Fibroblast of lung (primary cell): ENCODE measurements at places on chromosomes 1 and 21. TPM values are rescaled to one million over a fixed set of nuclear protein-coding genes. Genes with fewer than 3 reads are reported as not detected.

DNA sequence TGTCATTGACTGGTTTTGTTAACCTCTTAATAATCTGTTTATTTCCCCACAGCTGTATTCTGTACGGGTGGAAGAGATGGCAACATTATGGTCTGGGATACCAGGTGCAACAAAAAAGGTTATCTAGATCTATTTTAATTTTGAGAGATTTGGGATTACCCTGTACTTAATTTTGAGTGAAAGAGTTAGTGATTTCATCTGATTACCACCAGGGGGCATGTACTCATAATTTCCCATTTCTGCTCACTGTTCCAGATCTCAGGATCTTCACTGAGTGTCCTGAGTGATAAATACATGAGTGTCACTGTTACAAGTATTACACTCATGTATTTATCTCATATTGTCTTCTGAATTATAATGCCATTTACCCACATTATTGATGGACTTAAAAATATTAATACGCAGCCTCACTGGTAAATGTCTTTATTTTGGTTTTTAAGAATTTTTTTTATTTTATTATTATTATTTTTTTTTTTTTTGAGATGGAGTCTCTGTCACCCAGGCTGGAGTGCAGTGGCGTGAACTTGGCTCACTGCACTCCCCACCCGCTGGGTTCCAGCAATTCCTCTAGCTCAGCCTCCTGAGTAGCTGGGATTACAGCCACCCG, 27.4 kb downstream of the DTL start:
- DNase-seq, result peak; percentile 66

The MAP1LC3C gene
- 0.26 and 0.66 TPM in 2 replicates for total RNA-seq

DNA sequence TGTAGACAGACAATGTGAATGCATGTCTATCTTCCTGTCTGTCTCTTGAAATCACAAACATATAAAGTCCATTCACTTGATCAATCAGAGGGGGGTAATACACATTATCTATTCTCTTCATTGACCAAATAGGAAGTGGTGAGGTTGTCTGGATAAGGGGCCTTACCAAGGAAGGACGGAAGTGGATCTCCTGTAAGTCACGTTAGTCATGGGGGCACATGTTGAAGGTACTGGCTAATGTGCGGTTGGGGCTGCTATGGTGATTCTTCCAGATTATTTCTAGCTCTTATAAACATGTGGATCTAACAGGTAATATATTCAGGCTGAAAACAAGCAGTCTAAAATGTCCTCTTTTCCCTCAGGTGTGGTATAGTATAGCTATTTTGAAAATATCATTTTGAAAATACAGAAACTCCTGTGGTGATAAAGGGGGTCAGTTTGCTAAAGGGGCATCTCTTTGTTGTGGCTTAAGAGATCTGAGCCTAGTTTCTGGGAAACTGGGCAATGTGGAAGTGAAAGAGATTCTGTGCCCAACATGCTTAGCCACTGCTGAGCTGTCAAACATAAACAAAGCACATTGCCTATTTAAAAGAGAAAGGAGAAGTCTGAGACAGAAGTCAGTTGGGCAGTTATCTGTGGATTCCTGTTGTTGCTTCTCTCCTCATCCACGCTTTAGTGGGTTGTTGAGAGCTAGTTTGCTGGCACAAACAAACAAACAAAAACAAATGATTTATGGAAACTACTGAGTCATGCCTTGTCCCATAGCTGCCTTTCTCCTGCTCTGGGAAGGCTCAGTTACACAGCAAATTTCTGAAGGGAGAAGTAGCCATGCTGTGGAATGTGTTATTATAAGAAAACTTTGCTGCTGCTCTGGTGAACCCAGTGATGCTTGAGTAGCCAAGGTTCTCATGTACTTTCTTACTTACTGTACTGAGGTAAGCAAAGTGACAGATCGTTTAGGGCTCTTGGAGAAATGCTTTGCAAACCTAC, 166.9 kb downstream of the HLX start:
- peak; percentile 39 for DNase-seq

- no peak for DNase-seq
Measured at GRCh38 chr21:26923986-26924385, 42.9 kb downstream of the ADAMTS5 start.

The TBX19 gene
- 0.26 and 1.2 TPM in 2 replicates for total RNA-seq

DNA sequence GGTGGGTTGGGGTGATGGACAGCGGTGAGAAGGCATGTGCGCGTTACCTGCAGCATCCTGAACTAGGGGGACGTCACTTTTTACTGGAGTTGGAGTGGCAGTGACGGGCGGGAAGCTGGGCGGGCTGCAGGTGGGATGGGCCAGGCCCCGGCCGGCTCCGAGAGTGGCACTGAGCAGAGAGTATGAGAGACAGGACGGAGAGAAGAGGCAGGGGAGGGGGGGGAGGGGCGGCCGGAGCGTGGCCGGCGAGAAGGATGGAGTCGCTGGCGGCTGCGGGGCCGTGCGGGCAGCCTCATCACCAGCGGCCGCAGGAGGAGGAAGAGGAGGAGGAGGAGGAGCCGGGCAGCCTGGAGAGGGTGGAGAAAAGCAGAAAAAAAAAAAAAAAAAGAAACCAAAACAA, 154.5 kb downstream of the CASZ1 start:
- DNase-seq, result no peak

GRCh38 chr1:9008236-9008635, 18.0 kb downstream of the SLC2A7 start:
- no peak for DNase-seq

The PSMG1 gene
- total RNA-seq, result 53.4 and 55.5 TPM in 2 replicates

- DNase-seq, result no peak
Measured at GRCh38 chr1:45282351-45282750, 44.3 kb upstream of the HPDL start.

GRCh38 chr1:20172033-20172590, 13.8 kb upstream of the UBXN10 start:
- DNase-seq, result no peak

The GJA4 gene
- not detected in 2 replicates for total RNA-seq

- DNase-seq, result no peak
Measured at GRCh38 chr1:76501586-76502219, 365.6 kb upstream of the ST6GALNAC5 start.

DNA sequence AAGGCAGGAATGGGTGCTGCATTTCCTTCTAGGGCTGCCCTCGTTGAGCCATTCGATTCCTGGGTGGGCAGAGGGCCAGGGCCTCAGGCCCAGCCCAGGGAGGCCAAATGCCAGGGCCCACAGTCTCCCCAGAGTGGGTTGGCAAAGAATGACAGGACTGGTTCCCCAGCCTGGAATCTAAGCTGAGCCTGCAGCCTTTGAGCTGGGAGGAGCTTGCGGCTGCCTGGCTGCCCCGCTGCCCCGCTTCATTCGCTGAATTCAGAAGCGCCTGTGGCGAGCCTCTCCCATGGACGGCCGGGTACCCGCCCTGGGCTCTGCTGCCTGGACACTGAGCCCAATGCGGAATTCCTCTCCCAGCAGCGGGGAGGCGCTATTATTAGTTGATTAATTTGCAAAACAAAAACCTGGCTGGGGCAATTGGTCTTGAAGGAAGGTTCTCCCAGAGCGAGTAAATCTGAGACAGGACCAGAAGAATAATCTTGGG, 32.3 kb upstream of the TARDBP start:
- peak; percentile 82 for DNase-seq

The OPTC gene
- not detected in 2 replicates for total RNA-seq

The NID1 gene
- total RNA-seq, result 29.1 and 29.3 TPM in 2 replicates

The GSTM5 gene
- 16.4 and 21.6 TPM in 2 replicates for total RNA-seq

DNA sequence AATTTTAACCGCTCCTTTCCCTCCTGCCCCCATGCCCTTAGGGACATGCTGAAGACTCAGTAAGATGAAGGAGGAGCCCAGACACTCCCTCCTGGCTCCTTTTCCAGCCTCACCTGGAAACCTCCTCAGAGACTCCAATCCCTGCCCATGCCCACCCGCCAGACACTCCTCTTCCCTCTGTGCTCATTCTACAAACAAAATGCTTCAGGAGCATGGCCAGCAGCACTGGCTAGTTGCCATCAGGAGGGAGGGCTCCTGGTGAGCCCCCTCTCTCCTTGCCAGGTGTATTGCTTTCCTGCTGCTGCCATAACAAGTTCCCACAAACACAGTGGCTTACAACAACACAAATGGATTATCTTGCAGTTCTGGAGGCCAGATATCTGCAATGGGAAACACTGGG, 126.1 kb downstream of the PSMG1 start:
- DNase-seq, result no peak

GRCh38 chr1:76425201-76426145, 350.9 kb downstream of the ST6GALNAC3 start:
- peak; percentile 32 for DNase-seq

GRCh38 chr1:11272832-11273594, at the start of gene UBIAD1:
UBIAD1 (plus strand) TSS chr1:11273198; CDS start chr1:11273532, 334 bp downstream.
- peak; percentile 84 for DNase-seq

DNA sequence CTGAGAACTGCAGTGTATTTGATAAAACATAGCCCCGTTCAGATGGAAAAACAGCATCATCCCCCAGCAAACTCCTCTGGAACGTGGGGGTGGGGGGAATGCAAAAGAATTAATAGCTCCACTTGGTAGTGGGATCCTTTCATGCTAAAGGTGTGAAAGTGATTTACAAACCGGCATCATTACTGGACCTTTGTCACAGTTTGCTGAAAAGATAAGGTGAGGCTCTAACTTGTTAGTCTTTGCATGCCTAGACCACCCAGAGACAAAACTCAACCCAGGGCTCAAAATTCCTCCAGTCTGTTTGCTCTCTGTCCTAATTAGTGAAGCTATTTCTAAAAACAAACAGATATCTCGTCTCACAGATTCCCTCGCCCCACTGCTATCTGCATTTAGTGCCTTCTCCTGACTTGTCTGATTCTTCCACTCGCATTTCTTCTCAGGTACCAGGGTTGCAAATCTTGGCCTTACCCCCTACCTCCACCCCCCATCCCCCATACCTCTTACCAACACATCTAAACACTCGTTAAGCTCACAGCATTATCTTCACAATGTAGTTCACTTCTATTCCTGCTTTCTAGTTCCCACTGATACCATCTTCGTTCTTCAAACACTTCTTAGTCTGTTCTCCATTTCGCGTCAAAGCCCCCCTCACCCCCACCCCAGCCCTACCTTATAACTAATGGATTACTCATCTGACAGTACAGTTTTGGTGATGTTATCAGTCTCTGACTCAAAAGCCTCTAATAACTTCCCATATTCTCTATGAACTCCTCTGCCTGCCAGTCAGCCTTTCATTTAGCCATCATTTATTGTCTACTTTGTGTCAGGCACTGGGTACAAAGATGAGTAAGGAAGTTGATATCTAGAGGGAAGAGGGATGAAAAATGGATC, 11.8 kb downstream of the IER5 start:
- DNase-seq, result peak; percentile 49

GRCh38 chr1:85799737-85800136, 91.5 kb upstream of the ZNHIT6 start:
- DNase-seq, result peak; percentile 9

DNA sequence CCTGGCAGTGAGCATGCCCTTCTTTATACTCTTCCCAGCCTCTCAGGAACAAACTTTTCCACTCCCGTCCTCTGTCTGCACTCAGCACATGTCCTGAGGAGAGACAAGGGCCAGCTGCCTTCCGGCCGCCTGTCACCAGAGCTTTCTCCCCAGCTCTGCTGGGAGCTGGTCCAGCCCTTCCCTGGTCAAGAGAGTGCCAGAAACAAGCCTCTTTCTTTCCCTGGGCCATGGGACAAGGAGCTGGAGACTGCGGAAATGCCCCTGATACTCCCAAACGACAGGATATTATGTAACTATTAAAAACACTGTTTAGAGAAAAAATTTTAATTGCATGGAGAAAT, 10.4 kb downstream of the LAMB3 start:
- peak; percentile 77 for DNase-seq

DNA sequence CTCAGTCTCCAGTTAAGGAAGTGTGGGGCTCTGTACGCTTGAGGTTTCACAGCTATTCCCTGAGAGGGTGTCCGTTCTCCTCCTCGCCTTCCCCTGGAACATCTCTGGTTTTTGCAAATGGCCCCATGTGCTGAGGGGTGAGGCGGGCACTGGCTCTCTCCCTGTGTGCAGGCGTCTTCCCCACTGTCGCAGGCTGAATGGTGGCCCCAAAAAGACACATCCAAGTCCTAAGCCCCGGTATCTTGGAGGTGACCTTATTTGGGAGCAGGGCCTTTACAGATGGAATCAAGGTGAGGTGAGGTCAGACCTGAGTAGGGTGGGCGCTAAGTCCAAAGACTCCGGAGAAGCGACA, 98.0 kb upstream of the TMPRSS2 start:
- DNase-seq, result no peak

- DNase-seq, result peak; percentile 22
Measured at GRCh38 chr1:93702828-93703183, 21.2 kb upstream of the BCAR3 start.

The CFAP74 gene
- total RNA-seq, result 0.26 TPM in 1 of 2 replicates, not detected in the other

- no peak for DNase-seq
Measured at GRCh38 chr1:94616506-94616905, 74.9 kb upstream of the F3 start.

GRCh38 chr1:43836267-43836951, 97.2 kb upstream of the ARTN start:
- no peak for DNase-seq

GRCh38 chr1:1135339-1136136, 19.6 kb upstream of the C1orf159 start:
- DNase-seq, result peak; percentile 25

- peak; percentile 72 for DNase-seq
Measured at GRCh38 chr1:235297579-235297978, 30.4 kb downstream of the ARID4B start.

The PDZK1IP1 gene
- not detected in 2 replicates for total RNA-seq

DNA sequence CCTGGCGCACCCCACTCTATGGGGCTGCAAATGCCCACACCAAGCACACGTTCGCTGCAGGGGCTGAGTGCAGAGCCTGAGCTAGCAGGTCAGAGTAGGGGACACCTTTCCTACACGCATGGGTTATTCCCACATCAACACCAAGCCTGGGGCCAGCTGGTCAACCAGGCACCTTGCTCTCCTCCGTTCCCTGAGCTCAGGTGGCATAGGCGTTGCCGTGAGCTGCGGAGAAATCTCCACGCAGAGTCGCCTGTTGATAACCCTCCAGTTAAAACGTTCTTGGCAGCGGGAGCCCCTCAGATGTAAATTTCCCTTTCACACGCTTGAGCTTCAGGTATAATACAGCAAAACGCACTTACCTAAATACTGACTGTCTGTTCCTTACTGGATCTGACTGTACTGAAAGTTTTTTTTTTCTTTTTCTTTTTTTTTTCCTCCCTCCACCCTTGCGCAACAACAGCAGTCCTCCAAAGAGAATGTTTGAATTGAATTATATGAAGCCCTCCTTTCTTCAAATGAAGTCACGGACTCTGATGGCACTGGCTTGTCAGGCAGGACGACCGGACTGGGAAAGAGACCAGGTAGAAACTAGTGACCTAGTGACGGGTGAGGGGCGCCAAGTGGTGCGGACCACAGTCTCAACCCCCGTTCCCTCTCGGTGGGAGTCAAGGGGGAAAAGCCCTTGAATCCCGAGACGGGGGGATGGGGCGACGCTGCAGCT, 2.1 kb downstream of the BRINP3 start:
- DNase-seq, result peak; percentile 27

The GBP4 gene
- total RNA-seq, result 0.50 and 0.77 TPM in 2 replicates
